Activated T-helper 1 cell treated with anti-CD3 and anti-CD28 coated beads, Interleukin-2, amount 50 U/mL, for 16 hours (primary cell): ENCODE measurements at places on chromosomes 7 and 10.

DNA sequence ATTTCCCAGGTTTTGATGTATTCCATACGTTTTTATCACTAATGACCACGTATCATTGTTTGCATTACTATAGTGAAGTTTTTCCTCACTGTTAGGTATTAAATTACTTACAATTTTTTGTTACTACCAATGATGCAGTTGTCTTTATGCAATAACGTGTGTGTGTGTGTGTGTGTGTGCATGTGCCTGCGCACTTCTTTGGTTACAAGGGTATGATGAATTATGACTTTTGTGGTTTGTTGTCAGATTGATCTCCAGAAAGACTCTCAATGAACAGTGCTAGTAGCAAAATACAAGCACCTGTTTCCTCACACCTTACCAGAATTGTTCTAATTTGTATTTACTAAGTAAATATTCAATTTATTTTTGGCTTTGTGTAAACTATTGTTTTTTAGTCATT, 51.5 kb downstream of the MCMBP start:
- DNase-seq, result no peak

GRCh38 chr7:38927751-38928150, 18.8 kb upstream of the VPS41 start:
- DNase-seq, result no peak

GRCh38 chr7:102321351-102322201, 34.7 kb downstream of the SPDYE6 start:
- no peak for DNase-seq

DNA sequence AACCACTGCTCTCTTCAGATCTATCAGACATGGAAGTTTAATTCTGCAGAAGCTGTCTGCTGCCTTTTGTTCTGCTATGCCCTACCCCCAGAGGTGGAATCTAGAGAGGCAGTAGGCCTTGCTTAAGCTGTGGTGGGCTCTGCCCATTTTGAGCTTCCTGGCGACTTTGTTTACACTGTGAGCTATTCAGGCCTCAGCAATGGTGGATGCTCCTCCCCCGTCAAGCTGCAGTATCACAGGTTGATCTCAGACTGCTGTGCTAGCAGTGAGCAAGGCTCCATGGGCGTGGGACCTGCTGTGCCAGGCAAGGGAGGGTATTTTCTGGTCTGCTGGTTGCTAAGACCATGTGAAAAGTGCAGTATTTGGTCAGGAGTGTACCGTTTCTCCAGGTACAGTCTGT, 45.1 kb upstream of the CDK14 start:
- no peak for DNase-seq

- no peak for DNase-seq
Observed at GRCh38 chr7:66054063-66054462, 21.6 kb upstream of the ASL start.

- DNase-seq, result no peak
Observed at GRCh38 chr7:139976055-139976837, 86.5 kb downstream of the PARP12 start.

DNA sequence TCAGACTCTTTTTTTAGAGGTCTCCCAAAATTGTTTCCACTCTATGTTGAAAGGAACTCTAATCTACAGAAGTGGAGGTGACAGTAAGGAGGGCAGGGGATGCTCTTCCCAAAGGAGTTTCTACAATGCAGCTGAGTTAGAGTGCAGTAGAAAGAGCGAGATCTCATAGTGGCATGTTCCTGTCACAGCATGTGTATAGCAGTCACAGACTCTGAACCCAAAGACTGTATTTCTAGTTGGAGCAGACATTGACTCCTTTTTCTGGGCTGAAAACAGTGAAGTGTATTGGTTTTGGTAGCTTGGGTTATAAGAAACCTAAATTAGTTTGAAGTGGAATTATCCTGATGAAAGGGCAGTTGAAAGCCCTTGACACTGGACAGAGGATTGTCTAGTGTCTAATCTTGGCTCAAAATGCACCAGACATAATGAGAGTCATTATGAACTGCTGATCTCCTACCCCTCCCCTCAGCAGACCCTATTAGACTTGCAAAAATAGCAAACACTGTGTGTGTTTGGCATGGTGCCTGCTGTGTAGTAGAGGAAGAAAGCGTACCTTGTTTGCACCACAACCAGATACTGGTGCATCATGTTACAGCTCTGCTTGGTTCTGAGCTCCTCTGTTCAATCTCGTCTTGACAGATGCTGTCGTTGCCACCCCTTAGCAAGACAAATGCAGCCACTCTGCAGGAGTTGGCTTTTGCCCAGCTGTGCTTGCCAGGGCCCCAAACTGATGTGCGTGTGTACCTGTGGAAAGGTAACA, 336.0 kb downstream of the AUTS2 start:
- DNase-seq, result no peak

DNA sequence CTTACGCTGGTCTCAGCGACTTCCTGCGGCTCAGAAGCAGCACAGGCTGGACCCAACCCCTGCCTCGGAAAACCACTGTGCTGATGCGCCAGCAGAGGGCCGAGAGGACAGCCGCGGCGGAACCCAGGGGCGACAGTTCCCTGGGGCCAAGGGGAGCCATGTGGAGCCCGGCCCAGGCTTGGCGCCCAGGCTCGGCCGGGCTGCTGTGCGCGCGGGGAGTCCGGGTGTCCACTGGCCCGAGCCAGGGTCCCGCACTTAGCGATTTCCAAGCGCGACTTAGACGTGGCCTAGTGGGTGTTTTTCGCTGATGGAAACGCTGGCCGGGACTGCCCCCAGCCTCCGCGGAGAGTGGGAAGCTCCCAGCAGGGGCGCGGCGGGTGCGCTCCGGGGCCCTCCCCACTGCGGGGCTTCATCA, 18.6 kb upstream of the ZNF32 start:
- no peak for DNase-seq

DNA sequence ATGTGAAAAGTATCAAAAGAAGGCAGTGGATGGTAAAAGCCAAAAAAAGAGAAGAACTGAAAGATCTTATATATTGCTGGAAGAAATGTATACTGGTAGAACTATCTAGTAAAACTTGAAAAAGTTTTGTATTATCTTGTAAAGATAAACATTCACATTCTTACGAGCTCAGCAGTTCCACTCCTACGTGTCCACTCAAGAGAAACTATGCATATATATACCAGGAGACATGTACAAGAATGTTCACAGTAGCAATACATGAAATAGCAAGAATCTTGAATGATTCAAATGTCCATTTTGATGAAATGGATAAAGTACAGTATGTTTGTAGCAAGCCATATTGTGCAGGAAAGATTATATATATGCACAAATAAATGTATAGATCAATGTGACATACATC, 155.0 kb downstream of the RNF133 start:
- DNase-seq, result no peak

DNA sequence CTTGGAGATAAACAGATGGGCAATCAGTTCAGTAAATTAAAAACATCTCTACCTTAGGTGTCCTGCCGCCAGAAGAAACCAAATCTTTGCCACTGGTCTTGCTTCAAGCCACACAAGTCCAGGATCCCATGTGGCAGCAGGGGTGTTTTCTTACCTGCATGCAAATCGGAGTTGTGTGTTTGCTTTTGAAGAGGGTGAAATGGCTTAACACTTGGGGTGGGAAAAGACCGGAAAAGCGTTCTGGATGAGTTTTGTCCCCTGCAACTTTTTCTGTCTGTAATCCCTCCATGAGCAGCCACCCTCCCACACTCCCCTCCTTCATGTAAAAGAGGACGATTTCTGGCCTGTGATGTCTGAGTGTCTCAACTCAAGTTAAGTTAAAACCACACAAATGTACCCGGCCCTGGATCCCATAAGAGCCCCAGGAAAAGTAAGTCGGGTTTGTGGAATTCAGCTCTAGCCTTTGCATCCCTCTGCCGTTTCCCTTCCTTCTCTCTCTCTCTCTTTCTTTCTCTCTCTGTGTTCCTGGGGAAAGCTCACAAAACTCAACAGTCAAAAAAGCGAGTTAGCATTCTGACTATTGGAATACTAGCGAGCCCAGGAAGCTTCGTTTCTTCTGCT, 178.5 kb downstream of the TCF7L2 start:
- DNase-seq, result no peak
